Activated CD4-positive, CD25-positive, alpha-beta regulatory T cell (primary cell): ENCODE measurements at places on chromosomes 3 and 15.

- DNase-seq = no peak
These were observed 1.5 kb downstream of the SFMBT1 start for GRCh38 chr3:53044371-53044710.

- no peak for DNase-seq
These were observed 32.6 kb downstream of the PDCD6IP start for GRCh38 chr3:33831053-33831452.

DNA sequence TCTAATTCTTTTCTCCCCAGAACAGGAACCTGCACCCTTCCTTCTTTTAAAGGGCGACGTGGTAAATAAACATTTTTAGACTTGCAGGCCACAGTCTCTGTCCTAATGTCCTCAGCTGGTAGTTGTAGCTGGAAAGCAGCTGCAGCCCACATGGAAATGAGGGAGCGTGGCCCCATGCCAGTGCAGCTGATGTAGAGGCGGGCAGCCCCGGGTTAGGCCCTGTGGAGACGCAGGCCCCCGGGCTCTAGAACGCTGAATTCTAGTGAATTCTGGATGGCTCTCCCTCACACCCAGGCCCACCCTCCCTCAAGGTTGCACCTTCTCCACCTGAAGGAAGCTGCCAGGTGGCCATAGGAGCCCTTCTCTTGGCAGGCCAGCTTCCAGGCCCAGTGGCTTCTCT is 52.3 kb downstream of the PGPEP1L start:
- no peak for DNase-seq

- no peak for DNase-seq
These were observed 66.2 kb downstream of the FOXP1 start for GRCh38 chr3:71517271-71517791.

DNA sequence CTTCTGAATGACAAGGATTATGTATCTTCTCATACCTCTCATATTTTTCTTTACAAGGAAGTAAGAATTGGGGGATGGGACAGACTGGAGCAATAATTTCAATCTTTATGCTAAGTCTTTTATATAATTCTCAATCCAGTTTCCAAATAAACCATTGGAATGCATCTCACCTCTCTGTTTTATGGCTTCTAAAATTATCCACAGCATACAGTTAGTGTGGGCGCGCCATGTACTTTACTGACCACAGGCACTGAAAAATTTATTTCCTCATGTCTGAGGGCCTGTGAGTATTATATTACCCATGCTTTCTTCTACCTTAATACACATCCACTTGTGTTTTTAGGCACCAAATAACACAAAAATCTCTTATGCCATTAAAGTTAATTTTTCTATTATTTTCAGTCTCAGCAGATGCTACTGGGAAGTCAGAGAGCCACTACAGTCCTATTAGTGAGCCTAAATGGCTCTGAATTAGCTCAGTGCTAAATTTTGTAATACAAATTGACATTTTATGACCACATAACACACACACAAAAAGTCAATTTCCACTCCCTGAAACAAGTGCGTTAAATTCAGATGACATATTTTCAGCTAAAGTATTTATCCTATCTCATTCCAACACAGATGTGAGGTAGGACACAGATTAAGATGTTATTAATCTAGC is 39.3 kb downstream of the SLITRK3 start:
- DNase-seq = no peak

- no peak for DNase-seq
These were observed 503 bp downstream of the HLTF start for GRCh38 chr3:149085828-149086231.

- no peak for DNase-seq
These were observed 520 bp downstream of the GREM1 start for GRCh38 chr15:32718227-32718820.

DNA sequence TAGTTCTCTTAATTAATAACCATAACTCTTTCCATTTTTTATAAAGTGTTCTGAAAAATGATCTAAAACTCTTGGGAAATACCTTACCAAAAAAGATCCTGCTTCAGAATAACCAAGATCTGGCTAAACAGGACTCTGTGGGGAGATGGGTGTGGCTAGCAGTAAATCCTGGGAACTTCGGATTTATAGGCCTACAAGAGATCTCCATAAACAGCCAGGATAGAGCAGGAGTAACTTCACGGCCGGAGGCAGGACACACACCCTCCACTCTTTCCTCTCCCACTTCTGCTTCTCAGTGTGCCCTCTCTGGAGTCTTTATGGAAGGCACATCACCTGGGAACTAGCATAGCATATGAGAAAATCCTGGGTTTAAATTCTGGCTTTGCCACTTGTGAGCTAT is 309.4 kb upstream of the SOX2 start:
- DNase-seq = no peak

DNA sequence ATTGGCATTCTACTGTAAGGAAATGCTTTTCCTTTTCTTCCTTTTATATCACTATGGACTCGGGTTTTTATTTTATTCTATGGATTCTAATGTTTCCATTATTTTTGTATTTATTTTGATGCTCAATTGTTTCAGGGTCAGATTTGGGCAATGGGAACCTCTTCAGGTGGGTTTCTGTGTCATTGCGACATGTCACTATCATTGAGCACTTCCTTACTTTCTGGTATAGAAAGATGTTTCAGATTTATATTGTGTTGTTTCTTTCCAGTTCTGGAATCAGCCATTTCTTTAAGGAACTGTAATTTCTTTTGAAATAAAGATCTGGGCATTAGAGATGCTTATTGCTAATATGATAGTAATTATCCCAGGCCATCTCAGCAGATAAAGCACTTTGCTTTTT is 21.8 kb downstream of the GALK2 start:
- DNase-seq = no peak

DNA sequence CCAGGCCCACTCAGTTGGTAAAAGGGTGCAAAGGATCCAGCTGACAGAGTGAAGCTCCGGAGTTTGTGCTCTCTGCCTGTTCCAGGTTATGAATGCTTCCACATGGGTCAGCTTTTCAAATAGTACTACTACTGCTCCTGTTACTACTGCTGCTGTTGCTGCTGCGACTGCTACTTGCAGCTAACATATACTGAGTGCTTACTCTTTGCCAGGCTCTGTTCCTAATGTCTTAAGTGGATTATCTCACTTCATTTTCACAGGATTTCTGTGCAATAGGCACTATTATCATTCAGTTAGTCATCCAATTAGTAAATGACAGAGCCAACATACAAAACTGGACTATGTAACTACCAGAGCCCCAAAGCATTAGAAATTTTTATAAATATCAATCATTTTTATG is 106.5 kb downstream of the IQCH start:
- no peak for DNase-seq

DNA sequence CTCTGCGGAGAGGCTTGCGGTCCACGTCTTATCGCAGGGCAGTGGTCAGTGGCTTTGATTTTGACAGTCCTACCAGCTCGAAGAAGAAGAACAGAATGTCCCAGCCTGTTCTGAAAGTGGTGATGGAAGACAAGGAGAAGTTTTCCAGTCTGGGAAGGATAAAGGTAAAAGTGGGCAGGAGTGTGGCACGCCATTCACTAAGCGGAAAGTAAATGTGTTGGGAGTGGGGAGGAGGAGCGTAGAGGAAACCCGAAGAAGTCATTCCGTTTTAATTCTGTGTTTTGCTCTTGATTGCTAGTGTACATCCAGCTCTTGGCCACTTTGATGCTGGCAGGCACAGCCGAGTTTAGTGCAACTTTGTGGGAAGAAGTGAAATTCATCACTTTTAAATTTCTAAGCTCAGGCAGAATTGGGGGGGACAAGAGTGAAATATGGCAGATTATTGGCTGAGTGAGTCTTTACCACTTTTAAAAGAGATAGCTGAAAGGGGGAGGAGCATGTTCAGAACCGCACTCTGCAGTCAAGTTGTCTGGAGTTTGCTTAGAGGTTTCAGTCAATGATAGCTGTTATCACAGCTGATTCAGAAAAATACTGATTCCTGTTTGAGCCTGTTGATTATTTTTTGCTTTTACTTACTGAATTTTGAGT is 1.8 kb downstream of the ARHGEF26 start:
- no peak for DNase-seq

GRCh38 chr15:81281766-81282605 is 42.0 kb downstream of the STARD5 start:
- DNase-seq = no peak

- DNase-seq = no peak
These were observed 12.4 kb downstream of the PIF1 start for GRCh38 chr15:64813075-64813474.

GRCh38 chr15:75058127-75058905 is 34.9 kb downstream of the PPCDC start:
- no peak for DNase-seq

DNA sequence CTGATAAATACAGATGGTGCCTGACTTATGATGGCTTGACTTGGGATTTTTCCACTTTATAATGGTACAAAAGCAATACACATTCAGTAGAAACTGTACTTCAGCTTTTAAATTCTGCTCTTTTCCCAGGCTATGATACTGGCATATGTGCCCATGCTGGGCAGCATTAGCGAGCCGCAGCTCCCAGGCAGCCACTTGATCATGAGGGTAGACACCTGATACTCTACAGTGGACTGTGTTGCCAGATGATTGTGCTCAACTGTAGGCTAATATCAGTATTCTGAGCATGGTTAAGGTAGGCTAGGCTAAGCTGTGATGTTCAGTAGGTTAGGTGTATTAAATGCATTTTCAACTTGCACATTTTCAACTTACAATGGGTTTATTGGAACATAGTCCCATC is 17.7 kb upstream of the FEM1B start:
- DNase-seq = no peak

GRCh38 chr15:31503256-31503655 is 176.6 kb downstream of the KLF13 start:
- DNase-seq = no peak

- peak; percentile 82 for DNase-seq
These were observed at the start of the genes CEP19 and PIGX for GRCh38 chr3:196711838-196712513. TSS of gene CEP19 (minus strand) at chr3:196712250. CDS start at chr3:196708657, 3,593 bp downstream. TSS of gene PIGX (plus strand) at chr3:196712377.

DNA sequence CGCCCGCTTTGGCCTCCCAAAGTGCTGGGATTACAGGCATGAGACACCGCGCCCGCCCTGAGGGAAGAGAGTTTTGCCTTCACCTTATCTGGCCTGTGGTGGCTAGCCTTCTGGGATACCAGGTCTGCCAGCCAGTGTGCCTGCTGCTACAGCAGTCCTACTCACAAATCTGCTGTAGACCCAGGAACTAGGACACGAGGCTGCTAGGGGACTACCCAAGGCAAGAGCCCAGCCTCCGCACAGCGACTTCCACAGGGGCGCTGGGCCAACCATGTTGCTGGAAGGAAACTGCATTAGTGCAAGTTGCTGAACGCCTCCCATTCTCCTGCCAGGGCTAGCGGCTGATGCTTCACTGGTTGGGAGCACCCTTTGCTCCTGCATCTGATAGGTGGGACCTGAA is 53.7 kb downstream of the DHX30 start:
- no peak for DNase-seq

GRCh38 chr15:95475067-95475466 is 855.4 kb upstream of the NR2F2 start:
- no peak for DNase-seq
